ENCODE measurements at places on chromosomes 1 and 21.

DNA sequence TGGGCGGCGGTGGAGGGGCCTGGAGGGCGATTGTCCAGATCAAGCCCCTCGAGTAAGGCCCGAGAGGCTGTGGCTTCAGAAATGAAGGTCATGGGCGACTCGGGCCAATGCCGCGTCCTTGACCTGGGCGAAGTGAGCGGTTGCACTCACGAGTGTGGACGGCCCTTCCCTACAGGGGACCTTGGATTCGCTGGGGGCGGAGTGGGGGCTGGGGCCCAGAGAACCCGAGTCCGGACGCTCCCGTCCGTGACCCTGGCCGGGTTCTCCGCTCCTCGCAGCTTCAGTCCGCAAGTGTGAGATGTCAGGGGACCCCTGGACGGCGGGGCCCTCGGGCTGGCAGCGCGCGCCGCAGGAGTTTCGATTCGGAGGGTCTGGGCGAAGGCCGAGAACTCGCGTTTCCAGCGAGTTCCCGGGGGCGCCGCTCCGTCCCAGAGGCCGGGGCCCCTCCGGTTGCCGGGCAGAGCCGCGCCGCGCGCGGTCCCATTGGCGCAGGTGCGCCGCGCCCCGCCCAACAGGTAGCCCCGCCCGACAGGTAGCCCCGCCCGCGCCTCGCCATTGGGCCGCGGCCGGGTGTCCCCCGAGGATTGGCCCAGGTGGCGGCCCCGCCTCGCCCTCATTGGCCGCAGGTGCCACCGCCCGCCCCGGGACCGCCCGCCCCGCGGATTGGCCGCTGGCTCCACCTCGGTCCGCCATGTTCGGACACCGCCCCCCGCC lies at the start of gene PRKCZ:
Gene PRKCZ (plus strand): TSS at position 694 of the 714 bp plus-strand sequence. CDS start 220 bp downstream, outside the sequence.
- DNase-seq: peak; percentile 95

DNA sequence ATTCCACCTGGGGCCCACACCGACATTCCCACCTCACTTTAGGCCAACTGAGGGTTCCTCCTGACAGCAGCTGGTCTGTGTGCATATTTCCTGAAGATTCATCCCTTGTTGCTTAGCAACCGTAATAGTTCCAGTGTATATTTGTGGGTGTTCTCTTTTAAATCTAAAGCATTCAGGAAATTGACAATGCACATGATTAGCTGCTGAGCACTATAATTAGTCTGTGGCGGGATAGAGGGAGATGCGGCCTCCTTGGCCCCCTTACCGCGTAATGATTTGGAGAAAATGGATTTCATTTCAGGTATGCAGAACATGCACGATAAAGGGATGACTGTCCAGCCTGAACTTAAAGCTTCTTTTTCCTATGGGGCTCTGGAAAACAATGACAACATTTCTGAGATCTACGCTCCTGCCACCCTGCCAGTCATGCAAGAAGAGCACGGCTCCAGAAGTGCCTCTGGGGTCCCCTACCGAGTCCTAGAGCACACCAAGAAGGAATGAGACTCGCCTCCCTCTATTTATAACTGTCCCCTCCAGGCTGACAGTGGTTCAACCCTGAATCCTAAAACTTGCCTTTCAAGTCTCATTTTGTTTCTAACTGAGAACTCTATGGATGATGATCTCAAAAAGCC lies 33.8 kb upstream of the RCAN3 start:
- no peak for DNase-seq

DNA sequence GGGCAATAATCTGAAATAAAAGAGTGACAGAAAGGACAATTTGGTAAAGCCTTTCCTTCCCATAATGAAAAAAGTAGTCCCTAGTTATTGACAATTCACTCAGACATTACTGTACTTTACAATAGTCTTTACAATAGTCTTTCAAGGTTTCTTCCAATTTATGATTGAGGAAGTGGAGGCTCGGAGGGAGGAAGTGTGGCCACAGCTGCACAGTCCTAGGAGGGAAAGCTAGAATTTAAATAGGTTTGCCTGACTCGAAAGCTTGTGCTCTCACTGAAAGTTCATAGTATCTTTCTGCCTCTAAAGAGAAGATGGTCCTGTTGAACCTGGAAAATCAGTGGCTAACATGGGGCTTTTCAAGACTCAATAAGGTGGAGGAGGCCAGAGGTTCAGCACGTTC lies 203.2 kb downstream of the SDCCAG8 start:
- no peak for DNase-seq

DNA sequence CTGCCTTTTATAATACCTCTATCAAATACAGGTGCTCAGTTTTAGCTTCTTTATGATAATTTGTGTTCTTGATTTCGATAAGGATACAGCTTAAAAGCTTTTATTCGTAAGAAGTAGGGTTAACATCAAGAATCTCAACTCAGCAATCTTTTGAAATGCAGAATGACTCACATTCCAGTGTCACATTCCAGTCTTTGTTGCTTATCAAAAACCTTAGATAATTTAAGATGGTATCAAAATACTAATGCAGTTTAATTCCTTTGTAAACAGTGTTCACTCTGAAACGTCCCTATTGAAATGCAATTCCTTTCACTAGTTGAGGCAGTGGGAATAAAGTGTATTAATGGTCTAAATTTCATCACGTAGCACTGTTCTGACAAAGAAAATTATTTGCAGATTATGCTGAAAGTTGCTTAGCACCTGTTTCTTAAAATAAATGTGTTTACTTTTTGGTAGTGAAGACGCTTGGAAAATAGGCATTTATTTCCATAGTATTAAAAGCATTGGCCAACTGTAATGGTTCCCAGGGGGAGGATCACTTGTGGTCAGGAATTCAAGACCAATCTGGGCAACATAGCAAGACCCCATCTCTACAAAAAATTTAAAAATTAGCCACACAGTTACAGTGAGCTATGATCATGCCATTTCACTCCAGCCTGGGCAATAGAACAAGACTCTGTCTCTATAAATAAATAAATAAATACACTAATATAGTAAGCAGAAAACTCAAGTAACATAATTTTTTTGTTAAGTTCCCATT lies 10.1 kb upstream of the CNN3 start:
- no peak for DNase-seq

DNA sequence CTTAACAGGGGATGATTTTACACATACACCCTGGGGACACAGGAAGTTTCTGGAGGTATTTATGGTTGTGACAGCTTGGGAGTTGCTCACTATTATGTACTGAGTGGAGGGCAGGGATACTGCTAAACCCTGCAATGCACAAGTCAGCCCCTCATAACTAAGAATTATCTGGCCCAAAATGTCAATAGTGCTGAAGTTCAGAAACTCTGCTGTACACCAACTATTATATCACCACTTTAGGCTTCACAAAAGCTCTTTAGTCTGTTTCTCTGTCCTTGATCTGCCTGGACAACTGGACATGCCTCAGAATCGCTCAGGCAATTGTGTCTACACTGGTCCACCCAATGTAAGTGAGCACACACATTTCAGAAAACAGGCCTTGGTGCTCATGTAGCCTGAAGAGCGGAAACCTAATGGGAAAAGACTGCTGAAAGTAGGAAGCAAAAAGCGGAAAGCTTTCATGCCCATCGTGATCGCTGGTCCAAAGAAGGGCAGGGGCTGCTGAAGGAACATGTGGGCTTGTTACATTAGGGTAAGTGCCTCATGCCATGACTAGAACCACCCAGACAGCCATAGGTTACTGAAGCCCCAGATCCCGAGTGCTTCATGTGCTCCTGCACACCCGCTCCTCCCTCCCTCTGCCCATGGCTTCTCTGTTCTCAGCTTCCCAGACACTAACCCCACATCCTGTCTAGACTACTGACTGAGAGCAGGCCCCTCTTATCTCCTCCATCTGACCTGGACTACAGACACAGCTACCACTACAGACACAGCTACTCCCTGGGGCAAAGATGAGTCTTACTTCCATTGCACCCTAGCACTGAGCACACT lies 73.5 kb downstream of the LRIG2 start:
- DNase-seq: no peak

DNA sequence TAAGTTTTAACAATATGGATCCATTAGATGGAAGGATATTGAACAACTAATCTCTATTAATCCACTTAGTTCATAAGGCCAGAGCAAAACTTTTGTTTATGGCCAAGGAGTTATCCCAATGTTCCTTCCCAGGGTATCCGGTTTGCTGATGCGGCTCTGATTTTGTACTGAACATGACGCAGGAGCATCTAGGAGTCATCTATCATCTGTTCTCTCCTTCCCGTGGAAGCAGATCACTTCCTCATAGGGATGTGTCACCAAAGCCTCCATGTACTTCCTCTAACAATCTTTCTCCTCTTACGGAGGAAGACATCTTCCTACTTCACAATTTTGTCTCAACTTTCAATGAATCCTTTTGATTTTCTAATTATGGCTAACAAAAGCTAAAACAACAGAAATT lies 206.6 kb downstream of the APP start:
- no peak for DNase-seq

- DNase-seq: no peak
Measured at GRCh38 chr1:154824179-154825000, 45.7 kb downstream of the KCNN3 start.

- DNase-seq: no peak
Measured at GRCh38 chr1:92805216-92805615, 20.3 kb upstream of the EVI5 start.

DNA sequence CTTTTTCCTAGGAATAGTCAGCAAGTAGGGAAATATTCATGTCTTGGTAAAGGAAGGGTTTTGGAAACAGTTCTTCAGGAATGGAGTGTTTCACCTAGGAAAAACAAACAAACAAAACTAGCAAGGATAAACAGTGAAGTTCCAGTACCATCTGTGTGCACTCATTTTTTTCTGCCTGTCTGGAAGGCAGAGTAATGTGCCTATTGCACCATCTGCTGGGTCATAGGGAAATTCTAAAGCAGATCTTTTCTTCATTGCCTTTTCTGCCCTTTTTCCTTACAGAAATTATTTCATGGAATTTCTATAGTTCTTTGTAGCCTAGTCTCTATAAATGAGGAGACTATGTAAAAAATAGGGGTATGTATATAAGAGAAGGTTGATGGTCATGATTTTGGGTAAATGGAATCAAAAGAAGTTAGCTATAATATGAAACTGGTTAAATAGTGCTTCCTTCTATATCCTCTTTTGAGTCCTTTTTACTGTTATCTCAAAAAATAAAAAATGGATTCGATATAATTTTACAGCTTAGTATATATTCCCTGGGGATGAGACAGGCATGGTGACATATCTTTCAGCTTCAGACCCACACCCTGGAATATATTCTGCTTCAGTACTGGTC lies 3.4 kb upstream of the HRNR start:
- DNase-seq: no peak

- DNase-seq: no peak
Measured at GRCh38 chr1:245875581-245876261, 631.4 kb downstream of the SMYD3 start.

GRCh38 chr1:77182083-77182482 lies 37.1 kb downstream of the PIGK start:
- no peak for DNase-seq

DNA sequence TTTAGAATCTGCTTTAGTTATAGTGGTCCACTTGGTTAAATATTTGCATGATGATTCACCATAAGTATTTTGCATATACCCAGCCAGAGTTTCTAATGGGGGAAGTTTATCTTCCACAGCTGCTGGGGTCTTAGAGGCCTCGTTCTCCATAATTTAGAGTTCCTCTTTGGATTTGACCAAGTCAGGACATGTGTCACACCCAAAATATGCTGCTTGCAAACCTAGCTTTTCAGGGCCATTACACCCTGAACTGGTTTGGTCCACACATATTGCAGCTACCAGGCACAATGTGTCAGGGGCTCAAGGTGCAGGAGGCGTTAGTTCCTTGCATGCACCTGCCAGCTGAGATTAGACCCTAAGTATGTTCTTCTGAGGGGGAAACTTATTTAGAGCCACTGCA lies 17.1 kb upstream of the FMO4 start:
- no peak for DNase-seq

DNA sequence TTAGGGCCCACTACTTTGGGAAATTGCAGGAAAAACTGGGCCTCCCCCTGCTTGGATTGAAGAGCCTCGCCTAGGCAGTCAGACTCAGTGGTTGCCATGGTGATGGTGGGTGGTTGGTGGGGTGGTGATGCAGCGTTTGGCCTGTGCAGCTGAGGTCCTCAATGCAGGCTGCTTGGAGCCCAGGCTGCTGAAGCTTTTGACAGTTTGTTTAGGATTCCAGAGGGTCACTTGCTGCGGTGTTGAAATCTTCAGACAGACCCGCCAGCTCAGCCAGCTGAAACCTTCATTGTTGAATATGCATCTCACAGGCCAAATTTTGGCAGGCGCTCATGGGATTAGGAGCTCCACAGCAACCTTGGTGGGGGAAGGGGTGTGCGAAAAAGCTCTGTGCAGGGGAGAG lies 67.9 kb downstream of the CACNA1E start:
- DNase-seq: no peak

DNA sequence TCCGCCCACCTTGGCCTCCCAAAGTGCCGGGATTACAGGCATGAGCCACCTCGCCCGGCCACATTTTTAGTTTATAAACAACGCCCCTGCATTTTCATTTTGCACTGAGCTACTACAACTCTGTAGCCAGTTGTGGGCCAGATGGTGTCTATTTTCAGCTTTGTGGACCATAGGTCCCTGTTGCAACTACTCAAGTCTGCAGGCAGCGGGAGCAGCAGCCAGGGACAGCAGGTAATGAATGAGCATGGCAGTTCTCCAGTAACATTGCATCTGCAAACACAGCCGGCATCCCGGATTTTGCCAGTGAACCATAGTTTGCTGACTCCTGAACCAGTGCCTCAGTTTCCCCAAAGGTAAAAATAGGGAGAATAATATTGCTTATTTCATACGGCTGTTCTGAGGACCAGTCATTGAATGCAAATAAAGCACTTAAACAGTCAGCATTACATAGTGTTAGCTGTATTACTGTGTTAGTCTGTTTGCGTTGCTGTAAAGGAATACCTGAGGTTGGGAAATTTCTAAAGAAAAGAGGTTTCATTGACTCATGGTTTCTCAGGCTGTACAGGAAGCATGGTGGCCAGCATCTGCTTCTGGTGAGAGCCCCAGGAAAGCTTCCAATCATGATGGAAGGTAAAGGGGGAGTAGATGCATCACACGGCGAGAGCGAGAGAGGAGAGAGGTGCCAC lies 65.5 kb upstream of the SLC45A1 start:
- DNase-seq: no peak

DNA sequence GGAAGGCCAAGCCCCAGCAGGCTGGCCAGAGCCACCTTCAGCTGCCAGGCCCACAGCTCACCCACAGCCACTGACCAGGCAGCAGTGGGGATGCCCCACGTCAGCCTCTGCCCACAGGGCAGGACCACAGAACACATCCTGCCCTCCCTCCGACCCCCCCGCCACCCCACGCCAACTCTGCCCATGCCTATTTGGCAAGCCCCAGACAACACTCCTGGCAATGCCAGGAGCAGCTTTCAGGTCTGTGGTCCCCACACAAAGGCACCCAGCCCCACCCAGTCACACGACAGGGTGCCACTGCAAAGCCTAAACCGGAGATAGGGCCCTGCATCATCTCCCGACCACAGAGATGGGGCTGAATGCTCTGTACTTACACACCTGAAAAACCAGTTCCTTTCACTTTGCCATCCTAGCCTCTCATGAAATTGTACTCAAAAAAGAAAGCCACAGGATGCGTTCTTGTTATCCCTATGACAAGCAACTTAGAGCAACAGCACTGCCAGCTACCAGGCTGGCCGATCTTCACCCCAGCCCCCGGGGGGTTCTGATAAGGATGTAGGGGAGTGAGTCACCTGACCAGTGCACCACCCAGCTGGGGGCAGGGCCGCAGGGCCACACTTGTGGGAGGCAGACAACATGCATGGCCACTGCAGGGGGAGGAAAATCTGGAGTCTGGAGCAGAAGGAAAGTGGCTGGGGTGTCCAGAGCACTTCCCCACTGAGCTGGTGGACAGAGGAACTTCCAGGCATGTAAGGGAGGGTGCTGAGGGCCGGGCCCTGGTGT lies 36.2 kb downstream of the UBE2G2 start:
- peak; percentile 51 for DNase-seq
